ENCODE measurements at places on chromosomes 11 and 22.

- DNase-seq, result no peak
Observed at GRCh38 chr11:1959786-1960185, 12.7 kb downstream of the MRPL23 start.

DNA sequence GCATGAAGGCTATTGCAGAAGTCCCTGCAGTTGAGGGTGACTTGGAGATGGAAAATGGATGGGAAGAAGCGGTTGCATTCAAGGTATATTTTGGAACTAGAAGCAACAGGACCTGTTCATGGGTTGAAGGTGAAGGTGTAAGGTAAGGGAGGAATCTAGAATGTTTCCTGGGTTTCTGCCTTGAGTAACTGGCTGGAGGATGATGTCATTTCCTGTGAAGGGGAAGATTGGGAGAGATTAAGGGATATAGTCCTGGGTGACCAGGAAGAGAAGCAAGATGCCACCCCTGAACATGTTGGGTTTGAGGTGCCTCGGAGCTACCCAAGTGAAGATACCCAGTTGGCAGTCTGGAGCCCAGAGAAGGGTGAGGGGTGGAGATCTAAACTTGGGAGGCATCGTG is 12.1 kb upstream of the MOGAT2 start:
- no peak for DNase-seq

- DNase-seq, result no peak
Observed at GRCh38 chr11:104054911-104055529, 18.6 kb downstream of the DDI1 start.

DNA sequence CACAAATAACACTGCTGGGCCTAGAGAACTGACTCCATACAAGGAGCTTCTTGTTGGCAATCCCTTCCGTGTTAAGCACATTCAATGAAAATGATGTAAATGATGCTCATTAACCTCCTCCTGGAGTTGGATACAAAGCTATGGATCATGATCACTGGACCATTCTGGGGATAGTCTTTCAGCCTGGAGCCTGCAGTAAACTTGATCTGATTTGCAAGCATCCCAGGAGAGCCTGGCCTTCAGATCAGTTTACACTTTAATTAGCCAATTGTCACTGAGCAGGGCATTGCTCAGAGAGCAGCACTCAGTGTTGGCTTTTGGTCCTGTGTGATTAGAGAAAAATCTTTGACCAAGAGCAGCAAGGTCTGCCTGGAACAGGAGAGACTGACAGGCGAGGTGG is 45.6 kb downstream of the ARFGAP3 start:
- no peak for DNase-seq

DNA sequence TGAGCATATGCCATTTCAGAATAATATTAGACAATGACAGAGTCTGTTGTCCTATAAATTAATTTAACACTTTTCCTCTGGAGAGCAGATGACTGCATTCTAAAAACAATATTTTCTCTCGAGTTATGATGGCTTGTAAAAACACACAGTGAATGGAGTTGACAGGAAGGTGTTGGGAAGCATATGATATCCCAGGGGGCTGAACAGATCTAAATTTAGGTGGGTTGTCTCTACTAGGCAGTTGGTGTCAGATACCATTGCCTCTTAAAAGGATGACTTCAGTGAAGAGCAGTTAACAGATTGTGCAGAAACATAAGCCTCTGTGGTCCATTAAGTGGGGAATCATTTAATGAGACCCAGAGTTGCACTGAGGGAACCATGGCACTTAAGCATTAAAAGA is 30.7 kb downstream of the SVIP start:
- no peak for DNase-seq

DNA sequence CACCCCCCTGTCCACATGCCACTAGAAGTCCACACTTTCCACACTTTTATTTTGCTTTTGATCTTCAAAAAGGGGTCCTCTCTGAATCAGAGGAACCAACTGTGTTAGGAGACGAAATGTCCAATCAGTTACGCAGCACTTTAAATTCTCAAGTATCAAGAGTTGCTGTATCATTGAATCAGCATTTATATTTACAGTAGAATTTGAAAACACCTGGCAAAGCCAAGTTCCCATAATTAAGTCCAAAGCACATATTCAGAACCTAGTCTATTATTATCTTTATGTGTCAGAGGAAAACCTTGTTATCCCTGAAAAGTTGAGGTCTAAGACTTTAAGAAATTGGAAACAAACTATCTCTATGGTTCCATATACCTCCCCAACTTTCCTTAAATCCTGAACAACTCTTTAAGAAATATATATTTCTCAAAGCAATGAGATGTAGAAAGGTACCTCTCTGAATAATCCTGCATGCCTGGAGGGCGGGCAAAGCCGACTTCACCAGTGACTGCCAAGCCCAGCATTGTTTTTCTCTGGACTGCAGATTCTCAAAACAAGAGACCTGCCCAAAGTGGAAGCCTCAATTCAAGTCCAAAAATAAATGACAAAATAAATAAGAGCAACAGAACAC is 75.9 kb upstream of the ARFGAP3 start:
- no peak for DNase-seq
